ENCODE measurements at places on chromosomes 12 and 14. TPM values are rescaled to one million over a fixed set of nuclear protein-coding genes. Genes with fewer than 3 reads are reported as not detected.

DNA sequence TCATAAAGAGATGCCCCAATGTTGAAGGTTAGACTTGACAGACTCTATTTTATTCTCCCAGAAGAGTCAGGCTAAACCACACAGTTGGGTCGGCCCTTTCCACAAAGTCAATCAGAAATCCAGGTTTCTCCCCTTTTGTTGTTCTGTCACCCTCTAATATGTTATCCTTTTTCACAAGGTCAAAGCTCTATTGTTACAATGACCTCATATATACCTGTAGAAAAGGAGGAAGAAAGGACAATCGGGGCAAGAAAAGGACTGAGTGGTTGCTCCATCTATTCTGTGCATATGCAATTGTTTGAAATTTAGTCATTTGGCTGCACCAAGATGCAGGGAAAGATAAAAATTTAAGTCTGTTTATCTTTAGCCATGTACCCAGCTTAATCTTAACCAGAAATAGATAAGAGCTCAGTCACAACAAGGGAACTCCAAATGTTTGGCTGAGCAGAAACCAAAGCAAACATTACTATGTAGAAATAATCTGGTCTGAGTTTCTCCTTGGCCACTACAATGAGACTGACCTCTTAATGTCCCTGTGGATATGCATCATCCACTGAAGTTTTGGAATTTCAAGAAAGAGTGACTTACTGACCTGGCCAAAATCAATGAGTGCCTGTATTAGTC, 503.7 kb downstream of the GALC start:
- no peak for DNase-seq

- DNase-seq, result no peak
These were observed 39.7 kb upstream of the PSMA6 start for GRCh38 chr14:35252451-35252868.

DNA sequence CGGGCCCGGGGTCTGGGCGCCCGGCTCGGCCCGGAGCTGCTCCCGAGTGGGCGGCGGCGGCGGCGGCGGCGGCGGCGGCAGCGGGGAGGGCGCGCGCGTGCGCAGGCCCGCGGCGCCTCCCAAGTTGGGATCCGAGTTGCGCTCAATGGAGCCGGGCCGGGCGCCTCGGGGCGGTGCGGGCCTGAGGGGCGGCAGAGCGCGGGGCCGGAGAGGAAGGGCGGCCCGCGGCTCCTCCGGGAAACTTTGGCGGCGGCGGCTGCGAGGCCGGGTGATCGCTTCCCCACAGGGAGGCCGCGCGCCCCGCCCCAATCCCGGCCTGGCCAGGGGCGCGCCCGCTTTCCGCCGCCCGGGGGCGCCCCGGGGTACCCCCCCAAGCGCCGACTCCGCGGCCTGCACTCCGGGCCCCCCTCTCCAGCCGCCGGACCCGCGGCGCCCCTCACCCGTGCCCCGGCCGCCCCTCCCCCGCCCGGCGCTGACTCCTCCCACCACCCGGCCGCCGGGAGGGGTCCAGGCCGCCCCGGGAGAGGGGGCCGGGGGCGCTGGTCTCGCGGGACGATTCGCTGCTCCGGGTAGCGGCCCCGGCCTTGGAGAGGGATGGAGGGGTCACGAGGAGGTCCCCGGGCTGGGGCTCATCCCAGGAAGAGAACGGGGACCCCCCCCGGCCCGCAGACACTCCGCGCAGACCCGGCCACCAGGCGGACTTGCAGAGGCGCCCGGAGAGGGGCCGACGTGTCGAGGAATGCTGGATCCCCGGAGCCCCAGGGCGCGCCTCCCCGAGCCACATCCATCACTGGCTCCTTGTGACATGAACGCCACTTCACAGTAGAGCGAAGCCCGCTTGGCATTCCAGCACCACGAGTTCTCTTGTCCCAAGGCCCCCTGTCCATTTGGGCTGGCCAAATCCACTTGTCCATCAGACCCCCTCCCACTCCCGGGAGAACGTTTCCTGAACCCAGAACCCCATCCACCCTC, at the start of gene RILPL1:
Gene RILPL1, minus strand, starts transcription at position 48 of the 972 bp plus-strand sequence. CDS start 237 bp downstream, outside the sequence.
- DNase-seq, result peak; percentile 48

- DNase-seq, result peak; percentile 83
These were observed 110.5 kb downstream of the ARF6 start for GRCh38 chr14:50003213-50004021.

DNA sequence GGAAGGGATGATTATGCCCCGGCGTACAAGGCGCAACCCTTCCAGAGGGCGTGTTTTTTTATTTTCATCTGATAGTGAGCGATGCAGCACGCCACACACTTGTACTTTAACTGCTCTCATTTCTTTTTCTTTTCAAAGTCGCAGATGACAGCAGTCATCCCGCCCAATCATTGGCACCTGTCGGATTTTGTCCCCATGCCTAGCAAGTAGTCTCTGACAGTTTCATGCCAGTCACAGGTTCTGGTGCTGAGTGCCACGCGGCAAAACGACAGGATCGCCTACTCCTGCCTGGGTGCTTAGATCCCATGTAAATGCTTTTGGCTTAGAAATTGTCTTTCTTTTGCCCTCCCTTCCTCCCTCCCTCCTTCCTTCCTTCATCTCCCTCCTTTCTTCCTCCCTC, 117.7 kb downstream of the GLT1D1 start:
- DNase-seq, result no peak

- DNase-seq, result no peak
These were observed 8.2 kb downstream of the TAS2R7 start for GRCh38 chr12:10794222-10794621.

GRCh38 chr14:74954232-74954946, 1.0 kb downstream of the PGF start:
- no peak for DNase-seq

Gene TTC9
- 9.7 TPM for polyA plus RNA-seq

DNA sequence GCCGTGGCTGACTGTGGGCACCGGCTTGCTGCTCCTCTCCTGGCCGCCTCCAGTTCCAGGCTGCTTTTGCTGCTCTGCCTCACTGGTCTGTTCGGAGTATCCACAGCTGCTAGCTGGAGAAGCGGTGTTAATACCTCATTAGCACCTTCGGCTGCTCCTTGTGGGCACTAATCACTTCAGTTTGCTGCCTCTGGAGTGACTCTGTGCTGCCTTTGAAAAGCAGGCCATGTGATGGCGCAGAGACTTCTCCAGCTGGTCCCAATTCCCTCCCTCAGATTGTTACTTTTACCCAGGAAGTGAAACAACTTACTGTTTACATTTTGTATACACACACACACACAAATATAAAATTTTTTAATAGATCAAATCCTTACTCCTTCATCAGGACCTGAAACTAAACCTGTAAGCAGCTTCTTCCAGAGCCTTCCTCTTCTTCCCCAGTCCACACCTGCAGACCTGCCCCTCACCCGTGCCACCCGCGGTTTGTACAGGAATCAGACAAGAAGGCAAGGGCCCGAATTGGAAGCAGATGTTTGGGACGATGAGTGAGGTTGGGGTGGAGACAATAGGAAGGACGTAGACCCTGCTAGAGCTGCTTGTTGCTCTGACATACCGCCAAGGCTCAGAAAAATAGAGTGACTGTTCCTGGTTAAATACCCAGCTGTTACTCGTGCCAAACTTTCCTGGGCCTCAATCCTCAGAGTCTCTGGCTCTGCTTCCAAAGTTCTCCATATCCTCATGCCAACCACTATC, 41.5 kb upstream of the LTBP2 start:
- DNase-seq, result no peak

GRCh38 chr12:68888243-68888642, 44.7 kb downstream of the CPM start:
- DNase-seq, result no peak

Gene OAS1
- 5.0 TPM for polyA plus RNA-seq

Gene KRT80
- 0.55 TPM for polyA plus RNA-seq

GRCh38 chr14:68911594-68912227, 67.4 kb downstream of the ACTN1 start:
- DNase-seq, result peak; percentile 61

- DNase-seq, result no peak
These were observed 906.7 kb downstream of the AACS start for GRCh38 chr12:125971981-125972380.

DNA sequence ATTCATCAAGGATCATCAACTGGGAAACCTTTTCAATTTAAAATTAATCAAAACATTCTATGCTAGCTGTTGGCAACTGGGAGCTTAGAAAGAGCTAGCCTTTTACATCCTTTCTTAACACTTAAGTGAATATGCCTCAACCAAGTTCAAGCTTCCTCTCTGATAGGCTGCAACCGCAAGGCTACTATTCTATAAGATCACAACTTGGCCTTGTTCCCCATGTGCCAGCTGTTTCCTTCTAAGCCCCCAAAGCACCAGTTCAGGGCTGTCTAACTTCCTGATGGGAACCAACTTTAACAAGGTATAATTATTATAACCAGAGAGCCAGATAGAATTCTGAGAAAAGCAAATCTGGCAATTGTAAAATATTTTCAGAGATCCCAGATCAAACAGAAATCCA, 37.0 kb downstream of the KCNC2 start:
- DNase-seq, result no peak

- peak; percentile 83 for DNase-seq
These were observed 60.7 kb downstream of the PLEKHG3 start for GRCh38 chr14:64764641-64765520.

- DNase-seq, result no peak
These were observed 344.2 kb downstream of the ATP23 start for GRCh38 chr12:58285551-58285950.

DNA sequence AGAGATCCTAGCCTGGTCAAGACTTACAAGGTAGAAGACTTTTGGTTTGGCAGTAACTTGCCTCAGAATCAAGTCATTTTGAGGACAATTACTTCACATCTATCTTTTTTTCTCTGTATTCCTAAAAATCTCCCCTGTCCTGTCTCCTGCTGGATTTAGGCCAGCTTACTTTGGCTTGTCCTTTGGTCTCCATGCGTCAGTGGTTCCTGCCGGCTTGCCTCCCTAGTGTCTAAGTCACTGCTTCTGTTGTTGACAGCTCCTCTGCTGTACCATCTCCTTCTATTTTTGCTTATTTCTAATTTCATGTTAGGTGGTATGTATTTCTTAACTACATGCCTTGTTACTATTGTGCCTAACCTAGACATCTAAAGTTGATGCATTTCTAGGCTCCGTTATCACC, 39.7 kb upstream of the FBLN5 start:
- DNase-seq, result no peak

GRCh38 chr12:14681190-14681589, 15.2 kb downstream of the GUCY2C start:
- no peak for DNase-seq

GRCh38 chr12:6288235-6288634, 22.2 kb upstream of the PLEKHG6 start:
- DNase-seq, result no peak

Gene SLC5A8
- not detected for polyA plus RNA-seq

Gene RNASE3
- polyA plus RNA-seq, result 0.78 TPM

- DNase-seq, result peak; percentile 80
These were observed 4.1 kb upstream of the SLC7A7 start for GRCh38 chr14:22819151-22819988.

GRCh38 chr12:16018306-16018705, 107.2 kb downstream of the DERA start:
- no peak for DNase-seq

GRCh38 chr12:91213-91612, 24.6 kb downstream of the IQSEC3 start:
- no peak for DNase-seq

Gene RARG
- polyA plus RNA-seq, result 49.2 TPM

- DNase-seq, result no peak
These were observed 31.7 kb upstream of the SLC38A2 start for GRCh38 chr12:46404225-46404631.

DNA sequence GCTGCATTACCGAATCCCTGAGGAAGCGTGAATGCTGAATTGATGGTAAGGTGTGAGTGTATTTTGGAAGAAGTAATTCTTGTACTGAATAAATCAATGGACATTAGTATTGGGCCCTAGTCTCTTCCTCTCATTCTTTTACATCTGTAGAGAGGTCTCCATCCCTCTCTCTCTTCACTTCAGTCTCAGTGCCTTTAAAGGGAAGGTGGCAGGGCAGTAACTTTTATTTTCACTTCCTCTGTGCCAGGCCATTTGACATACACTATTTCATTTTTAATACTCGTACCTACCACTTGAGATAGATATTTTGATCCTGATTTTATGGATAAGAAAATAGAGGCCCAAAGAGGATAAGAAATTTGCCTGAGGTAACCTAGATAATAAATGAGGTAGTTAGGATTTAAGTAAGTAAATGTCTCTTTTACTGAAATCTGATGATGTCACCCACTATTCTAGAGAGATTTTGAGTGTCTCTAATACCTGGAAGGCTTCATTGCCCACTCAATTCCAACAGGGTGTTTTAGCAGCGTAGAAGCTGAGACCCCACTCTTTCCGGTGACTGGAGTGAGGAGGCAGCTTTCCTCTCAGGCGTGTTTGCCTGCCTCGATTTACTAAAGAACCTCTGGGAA, 177.9 kb upstream of the PRICKLE1 start:
- DNase-seq, result no peak

DNA sequence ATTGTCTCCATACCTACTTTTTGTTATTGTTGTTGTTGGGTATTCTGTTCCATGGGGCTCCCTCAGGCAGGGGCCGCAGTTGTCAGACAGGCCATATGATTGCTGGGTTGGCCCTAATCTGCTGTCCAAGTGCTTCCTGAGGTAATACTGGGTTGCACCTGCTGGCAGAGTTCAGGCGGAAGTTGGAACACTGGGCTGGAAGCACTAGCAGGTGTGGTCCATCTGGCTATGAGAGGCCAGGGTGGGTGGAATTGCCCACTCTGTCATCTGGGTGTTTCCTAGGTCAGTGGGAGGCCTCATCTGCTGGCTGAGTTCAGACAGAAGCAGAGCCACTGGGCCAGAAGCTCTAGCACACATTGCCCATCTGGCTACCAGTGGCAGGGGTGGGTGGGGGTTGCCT, 81.3 kb upstream of the NID2 start:
- no peak for DNase-seq

- DNase-seq, result peak; percentile 10
These were observed 69.4 kb upstream of the PRIMA1 start for GRCh38 chr14:93857500-93858283.

DNA sequence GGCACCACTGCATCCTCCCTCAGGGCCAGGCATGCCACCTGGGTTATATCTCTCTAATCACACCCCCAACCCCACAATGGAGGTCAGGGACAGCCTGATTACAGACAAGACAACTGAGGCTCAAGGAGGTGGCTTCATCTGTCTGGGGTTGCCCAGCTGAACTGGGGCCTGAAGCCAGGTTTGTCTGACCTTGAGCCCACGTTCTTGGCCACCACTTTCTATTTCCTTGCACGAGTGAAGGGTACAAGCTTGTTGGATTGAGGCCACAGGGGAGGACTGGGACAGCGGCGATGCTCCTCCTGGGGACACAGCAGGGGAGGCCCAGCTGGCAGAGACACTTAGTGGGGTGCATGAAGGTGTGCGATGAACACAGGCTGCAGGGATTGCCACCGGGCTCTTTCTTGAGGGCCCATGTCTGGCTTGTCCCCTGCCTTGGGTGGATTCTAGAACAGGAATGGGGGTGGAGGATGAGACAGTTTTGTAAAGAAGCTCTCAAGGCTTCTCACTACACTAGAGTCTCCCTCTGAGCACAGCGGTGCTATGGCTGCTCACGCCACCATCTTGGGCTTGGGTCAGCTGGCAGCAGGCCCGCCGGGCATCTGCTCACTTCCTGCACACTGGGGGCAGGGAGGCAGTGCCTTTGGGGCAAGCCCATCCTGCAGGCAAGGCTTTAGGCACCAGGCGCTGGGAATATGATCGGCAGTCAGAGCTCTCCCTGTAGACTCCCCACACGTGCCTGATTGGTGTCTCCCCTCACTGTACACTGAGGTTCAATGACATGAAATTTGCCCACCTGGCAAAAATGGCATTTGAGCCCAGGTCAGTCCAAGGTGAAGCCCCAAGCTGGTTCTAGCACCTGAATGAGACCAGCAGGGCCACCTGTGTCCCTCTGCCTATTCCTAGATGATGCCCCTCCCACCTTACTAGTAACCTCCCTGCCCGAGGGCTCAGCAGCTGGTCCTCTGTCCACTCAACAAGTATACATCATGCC, 16.0 kb downstream of the RITA1 start:
- DNase-seq, result no peak

Gene ZNF140
- 39.5 TPM for polyA plus RNA-seq

GRCh38 chr14:22599349-22599748, 1.2 kb downstream of the ABHD4 start:
- DNase-seq, result no peak
